Left ventricle myocardium inferior (tissue), 1 donor: ENCODE measurements at places on chromosomes 12 and 14. TPM values are rescaled to one million over a fixed set of nuclear protein-coding genes. Genes with fewer than 3 reads are reported as not detected.

DNA sequence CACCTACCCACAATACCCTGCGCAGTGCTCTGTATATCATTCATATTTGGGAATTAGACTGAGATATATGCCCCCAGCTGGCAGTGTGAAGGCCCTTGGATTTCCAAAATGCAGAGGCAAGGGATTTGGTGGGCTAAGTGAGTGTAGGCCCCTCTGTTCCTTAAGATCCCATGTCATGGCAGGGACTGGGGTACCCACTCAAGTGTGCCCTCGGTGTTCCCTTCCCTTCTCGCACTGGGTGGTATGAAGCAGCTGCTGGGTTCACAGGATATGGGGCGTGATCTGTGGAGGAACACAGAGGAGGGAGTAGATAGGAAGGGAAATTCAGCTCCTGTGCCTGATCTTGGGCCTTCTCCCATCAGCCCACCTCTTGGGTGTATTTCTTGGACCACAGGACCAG lies 63.1 kb upstream of the VASH1 start:
- no peak for DNase-seq

GRCh38 chr12:122505419-122506051 lies 4.8 kb upstream of the ZCCHC8 start:
- DNase-seq: no peak

- DNase-seq: peak; percentile 91
Measured at GRCh38 chr12:53452159-53453077, 516 bp downstream of the PCBP2 start.

- no peak for DNase-seq
Measured at GRCh38 chr12:48078901-48079300, 27.0 kb downstream of the SENP1 start.

GRCh38 chr12:92216092-92216491 lies 70.4 kb upstream of the BTG1 start:
- no peak for DNase-seq

GRCh38 chr12:93397412-93397811 lies 19.7 kb downstream of the NUDT4 start:
- no peak for DNase-seq

GRCh38 chr14:94572637-94573303 lies 8.5 kb upstream of the SERPINA5 start:
- DNase-seq: no peak

DNA sequence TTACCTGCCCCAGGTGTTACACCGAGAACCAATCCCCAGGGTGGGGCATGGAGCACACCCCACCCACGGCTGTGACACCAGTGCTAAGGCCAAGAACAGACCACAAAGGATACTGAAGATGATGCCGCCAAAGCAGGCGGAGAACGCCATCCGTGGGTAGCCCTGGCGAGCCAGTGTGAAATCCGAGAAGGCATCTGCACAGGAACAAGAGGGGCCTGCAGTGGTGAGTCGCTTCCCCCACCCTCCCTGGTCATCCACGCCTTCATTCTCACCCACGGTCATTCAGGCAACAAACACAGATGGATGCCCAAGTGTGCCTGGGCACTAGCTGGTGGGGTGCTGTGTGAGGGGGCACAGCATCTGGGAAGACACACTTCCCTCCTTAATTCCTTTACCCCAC lies 28.5 kb downstream of the SLC8B1 start:
- DNase-seq: no peak

GRCh38 chr12:76547526-76547925 lies 12.0 kb downstream of the OSBPL8 start:
- DNase-seq: no peak

DNA sequence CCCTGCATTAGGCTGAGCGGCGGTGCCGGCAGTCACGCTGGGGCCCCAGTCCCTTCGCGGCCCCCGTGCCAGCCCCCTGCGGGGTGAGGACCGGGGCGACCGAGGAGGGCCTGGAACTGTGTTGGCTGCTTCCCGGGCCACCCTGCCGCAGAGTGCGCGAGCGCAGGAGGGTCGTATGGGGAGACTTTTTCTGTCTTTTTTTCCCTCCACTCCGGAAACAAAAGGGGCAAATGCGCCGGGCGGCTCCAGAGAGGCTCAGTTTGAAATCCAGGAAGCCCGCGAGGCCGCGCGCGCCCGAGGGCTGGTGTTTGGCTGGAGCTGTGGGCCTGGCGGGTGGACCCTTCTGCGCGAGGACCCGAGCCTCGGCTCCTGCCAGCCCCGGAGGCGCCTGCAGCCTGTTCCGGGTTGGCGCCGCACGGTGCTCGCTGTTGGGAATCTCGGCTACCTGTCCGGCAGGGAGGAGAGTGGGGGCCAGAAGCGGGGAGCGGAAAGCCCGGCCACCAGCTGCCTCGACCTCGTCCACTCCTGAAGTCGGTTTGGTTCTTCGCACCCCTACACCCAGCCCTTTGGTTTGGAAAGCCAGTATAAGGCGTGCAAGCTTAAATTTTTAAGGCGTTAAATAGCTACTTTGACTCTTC lies 638 bp downstream of the PLEKHG3 start:
- DNase-seq: no peak

- DNase-seq: peak; percentile 30
Measured at GRCh38 chr14:70641548-70642302, at the start of gene TTC9. Gene TTC9, plus strand, starts transcription at chr14:70641916. Its CDS starts 214 bp downstream, at chr14:70642130.

GRCh38 chr14:68637106-68638021 lies 155.5 kb downstream of the ZFP36L1 start:
- DNase-seq: peak; percentile 54

DNA sequence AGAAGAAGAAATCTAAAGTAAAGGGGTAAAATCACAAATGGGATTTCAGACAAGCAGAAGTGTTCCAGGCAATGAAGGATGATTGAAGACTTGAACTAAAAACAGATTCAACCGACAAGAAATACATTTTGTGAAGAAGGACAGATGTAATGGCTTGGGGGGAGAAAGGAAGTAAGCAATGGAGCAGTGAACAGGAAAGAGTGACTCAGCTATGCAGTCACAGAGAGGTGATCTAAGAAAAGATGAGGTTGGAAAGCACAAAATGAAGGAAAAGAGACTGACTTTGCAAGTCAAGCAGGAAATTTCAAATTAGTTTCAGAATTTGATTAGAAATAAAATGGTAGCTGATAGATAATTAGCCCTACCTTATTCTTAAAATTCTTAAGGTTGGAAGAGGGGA lies 66.5 kb downstream of the PUS7L start:
- no peak for DNase-seq

DNA sequence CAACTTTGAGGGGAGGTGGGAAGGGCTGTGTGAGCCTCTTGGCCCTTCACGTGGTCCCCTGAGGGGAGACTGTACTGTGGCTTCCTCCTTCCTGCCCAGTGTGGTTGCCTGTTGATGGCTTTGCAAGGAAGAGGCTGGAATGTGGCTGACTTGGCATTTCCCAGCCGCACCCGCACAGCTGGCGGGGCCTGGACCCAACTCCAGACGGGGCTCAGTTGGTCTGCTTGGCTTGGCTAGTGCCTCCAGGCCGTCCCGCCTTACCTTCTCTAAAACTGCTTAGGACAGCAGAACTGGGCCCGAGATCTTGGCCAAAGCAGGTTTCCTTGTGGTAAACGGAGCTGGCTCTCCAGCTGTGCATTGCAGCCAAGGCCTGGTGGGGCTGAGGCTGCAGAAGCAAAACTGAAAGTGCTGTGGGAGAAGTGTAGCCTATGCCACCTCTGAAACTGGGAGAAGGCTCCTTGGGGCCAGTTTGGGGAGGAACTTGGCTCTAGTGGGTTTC lies 139.5 kb downstream of the SMOC1 start:
- DNase-seq: peak; percentile 22

- DNase-seq: no peak
Measured at GRCh38 chr14:91103116-91103515, 10.8 kb upstream of the DGLUCY start.

DNA sequence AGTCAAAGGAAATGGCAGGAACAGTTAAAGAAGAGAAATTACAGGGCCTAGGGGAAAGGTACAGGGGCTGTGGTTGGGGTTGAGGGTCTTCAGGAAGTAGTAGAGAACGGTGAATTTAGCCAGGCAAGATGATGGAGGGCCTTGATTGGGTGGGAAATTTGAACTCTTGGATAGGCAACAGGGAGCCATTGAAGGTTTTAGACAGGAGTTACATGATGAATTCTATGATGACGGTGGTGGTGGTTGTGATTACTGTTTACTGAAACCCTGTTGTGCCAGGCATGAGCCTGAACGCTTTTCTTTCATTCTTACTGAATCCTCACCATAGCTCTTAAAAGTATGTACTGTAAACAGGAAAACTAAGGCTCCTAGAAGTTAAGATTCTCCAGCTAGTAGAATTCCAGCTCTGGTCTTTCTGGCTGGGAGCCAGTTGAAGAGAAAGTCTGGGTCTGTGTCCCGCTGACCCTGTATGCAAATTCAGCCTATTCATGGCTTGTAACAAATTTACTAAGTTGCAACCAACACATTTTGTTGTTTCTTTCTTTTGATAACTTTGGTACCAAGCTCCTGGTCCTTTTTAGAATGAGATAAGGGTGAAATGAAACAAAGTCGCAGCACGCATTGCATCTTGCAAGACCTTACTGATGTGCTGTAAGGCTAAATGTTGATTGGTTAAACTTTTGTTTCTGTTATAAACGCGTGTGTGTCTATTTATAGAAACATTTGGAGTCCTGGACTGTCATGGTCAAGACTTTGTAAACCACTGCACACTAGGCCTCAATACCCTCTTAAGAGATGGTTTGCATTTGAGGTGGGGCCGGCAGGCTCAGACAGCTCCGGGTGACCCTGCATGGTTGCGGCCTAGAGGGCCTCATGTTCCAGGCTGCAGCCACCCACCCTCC lies 6.0 kb downstream of the ORAI1 start:
- no peak for DNase-seq

GRCh38 chr12:52561880-52562449 lies 9.0 kb upstream of the KRT71 start:
- DNase-seq: no peak

- no peak for DNase-seq
Measured at GRCh38 chr14:105047283-105048016, 17.8 kb downstream of the GPR132 start.

DNA sequence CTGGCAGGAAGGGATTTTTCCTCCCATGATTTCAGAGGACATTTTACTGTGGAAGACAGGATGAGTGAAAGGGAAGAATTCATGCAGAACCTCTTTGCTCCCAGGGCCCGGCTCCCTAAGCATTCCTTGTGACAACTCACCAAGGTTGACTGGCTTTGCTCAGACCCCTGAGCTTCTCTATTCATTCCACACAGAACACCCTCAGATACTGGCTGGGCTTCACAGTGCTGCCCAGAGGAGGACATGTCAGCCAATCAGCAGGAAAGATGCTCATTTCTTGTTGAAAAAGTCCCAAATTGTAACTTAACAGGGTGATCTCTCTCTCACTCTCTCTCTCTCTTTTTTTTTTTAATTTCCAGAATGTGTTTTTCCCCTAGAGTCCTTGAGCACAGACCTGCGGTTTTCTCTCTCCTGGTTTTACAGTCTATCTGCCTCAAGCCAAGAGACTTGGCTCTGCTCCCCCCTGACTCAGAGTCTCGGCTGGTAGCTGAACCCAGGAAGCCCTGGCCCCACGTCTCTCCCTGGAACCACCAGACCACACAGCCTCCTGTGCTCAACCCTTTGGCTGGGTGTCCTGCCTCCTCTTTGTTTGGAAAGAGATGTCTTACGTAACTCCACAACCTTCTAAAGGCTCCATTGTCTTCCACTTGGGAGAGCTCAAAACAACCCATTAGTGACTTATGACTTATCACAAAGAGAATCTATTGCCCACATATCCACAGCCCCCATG lies 43.9 kb downstream of the SSPN start:
- DNase-seq: peak; percentile 66

CEBPE gene
- total RNA-seq: not detected

TCL1B gene
- not detected for total RNA-seq

TSPAN19 gene
- 0.33 TPM for total RNA-seq

OVCH1 gene
- total RNA-seq: 0.25 TPM

CTSG gene
- total RNA-seq: 0.80 TPM

KRT7 gene
- total RNA-seq: not detected

PPFIA2 gene
- 0.82 TPM for total RNA-seq

SSTR1 gene
- 0.69 TPM for total RNA-seq

TSPAN11 gene
- 1.7 TPM for total RNA-seq
